ENCODE measurements at places on chromosomes 2 and 18.

GRCh38 chr2:147197754-147198483 is 646.9 kb upstream of the ACVR2A start:
- no peak for DNase-seq

- DNase-seq: no peak
These were observed 97.3 kb downstream of the FMNL2 start for GRCh38 chr2:152432206-152432653.

- DNase-seq: no peak
These were observed 343.7 kb upstream of the MEX3C start for GRCh38 chr18:51541230-51541629.

GRCh38 chr2:68766376-68766845 is 31.8 kb downstream of the ARHGAP25 start:
- no peak for DNase-seq

- no peak for DNase-seq
These were observed 250.4 kb upstream of the RBBP8 start for GRCh38 chr18:22682720-22683119.

DNA sequence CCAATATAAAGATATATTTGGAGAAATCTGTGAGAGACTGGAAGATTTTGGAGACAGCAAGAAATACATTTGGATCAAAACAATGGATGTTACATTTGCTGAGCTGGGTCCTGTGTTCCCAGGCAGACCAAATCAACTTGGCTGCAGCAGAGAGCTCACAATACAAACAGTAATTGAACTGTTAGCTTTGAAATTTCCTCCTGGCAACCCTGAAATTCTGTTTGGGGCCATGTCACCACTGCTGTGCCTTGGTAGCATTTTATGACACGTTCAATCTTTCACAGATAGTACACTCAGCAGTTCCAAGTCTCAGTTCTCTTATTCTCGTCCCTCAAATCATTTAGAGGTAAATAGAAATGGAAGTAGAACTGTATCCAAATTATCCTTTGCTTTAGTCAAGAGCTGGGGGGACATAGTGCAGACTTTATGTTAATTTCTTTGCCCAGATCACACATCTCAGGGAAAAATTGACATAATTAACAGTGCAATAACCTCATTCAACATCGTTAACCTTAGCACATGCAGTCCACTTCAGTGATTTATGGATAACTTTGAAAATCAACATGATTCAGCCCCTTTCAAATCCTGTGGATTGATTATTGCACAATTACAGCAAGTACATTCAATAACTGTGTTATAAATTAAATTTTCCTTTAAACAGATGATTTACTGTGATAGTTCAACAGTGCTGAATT is 277.4 kb upstream of the MC4R start:
- peak; percentile 70 for DNase-seq

DNA sequence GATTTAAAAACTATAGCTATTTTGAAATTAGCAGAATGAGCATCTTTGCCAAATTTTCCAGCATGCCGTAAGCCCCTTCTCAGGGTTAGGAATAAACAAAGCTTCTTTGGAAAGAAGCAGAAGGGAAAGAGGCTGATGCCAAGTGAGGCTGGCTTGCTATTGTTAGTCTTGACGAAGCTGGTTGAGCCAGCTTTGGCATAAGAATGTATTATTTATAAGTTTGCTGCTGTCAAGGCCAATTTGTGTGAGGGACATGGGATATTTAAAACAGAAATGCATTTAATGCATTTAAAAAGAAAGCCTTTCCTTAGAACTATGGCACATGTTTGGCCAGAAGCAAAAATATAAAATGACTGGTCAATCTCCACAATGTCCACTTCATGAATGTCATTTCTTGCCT is 52.5 kb upstream of the TTN start:
- DNase-seq: no peak

GRCh38 chr2:218020966-218021535 is 18.3 kb upstream of the TNS1 start:
- no peak for DNase-seq

- DNase-seq: no peak
These were observed 29.9 kb downstream of the C18orf54 start for GRCh38 chr18:54387631-54388030.

GRCh38 chr2:109195193-109196045 is 66.4 kb downstream of the SH3RF3 start:
- no peak for DNase-seq

GRCh38 chr2:100416397-100416934 is 1.0 kb downstream of the CHST10 start:
- DNase-seq: peak; percentile 14

DNA sequence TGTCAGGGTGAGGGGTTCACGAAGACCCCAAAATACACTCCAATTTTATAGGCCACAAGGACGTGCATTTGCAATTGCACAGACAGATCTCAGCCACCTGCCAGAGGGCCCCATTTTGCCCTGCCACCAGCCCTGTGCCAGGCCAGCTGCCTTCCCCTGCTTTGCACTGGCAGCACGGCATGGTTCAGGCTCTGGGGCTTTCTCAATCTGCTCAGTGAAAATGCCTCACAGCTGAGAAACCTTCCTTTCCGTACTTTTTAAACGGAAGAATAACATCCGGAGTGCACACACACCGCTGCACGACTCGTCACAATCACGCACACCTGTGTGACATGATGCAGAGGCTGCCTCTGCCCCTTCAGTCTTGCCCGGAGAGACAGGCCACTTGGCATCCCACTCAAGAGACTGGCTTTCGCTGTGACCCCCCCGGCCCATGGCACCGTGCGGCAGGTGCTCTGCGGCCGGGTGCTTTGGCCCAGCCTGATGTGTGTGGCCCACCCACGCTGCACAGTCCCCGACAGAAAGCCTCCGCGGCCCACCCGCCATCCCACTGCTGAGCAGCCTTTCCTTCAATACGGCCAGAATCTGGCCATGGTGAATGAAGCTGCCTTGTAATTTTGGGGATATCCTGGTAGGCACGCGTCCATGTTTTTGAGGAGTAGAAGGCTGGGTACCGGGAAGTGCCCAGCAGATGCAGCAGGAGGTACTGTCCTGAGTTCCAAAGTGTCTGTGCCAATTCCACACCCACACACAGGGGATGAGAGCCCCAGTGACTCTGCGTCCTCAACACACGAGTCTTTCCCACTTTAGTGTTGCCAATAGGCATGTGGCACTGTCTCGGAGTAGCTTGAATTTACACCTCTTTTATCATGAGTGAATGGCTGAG is 88.8 kb downstream of the USP40 start:
- no peak for DNase-seq

GRCh38 chr2:45316576-45317338 is 294.3 kb downstream of the SRBD1 start:
- no peak for DNase-seq

- DNase-seq: no peak
These were observed 104.0 kb downstream of the FSHR start for GRCh38 chr2:49050265-49050664.

GRCh38 chr2:177334940-177335543 is 57.5 kb upstream of the AGPS start:
- peak; percentile 73 for DNase-seq

DNA sequence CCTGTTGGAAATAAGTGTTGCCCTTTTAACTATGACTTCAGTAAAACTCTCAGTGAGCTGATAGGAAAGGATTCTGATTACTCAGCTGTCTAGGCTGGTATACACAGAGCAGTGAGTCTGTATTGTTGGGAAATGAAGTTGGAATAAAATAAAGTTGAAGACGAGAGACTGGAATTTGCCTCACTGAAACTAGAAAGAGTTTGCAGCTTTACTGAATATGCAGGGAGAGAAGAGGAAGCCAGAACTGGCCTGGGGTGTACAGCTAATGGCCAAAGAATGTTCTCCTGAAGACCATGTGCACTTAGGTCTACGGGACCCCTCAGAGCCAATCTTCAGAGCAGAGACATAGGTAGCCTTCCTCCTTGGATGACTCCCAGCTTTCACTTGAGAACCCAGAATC is 26.5 kb downstream of the EIF4E2 start:
- no peak for DNase-seq

GRCh38 chr2:191048073-191048472 is 34.1 kb upstream of the STAT1 start:
- no peak for DNase-seq

DNA sequence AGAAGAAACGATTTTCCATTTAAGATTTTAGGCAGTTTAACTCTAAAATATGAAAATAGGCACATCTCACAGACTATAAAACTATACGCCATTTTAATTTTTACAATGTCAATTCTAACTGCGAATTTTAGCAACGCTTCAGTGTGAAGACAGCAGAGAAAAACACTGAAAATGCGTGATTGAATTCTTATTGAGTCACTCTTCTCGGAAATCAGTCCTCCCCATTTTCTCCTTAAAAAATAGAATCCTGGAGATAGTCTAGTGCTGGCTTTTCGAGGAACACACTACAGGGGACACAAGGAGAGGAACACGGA is 373 bp upstream of the TAF4B start:
- no peak for DNase-seq

DNA sequence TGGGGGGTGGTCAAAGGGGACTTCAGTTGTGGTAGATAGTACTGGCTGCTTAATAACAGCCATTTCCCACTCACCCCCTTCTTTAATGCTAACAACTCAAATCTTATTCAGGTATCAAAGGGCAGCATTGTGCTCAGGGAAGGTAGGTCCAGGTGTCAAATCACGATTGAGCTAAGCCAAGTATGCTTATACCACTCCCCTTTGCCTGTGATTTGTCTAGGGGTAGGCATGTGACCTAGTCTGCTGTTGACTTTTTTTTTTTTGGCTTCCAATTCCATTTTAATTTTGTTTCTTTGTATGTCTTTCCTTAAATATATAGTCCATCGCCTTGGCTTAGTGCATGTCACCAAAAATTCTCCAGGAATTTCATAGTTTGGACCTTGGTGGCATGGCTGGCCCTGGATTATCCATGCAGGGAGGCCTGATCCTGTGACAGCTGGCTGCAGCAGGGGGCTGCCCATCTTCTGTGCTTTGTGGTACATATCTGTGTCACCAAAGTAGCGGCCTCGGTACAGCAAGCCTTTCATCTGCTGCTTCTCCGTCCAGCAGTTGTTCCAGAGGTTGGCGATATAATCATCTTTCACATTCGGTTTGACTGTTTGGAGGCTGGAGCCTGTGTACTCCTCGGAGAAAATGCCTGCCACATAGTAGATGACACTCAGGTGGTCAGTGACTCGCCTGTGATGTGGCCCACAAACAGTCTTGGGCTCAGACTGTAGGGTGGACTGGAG is 68.1 kb upstream of the SPRED2 start:
- no peak for DNase-seq

DNA sequence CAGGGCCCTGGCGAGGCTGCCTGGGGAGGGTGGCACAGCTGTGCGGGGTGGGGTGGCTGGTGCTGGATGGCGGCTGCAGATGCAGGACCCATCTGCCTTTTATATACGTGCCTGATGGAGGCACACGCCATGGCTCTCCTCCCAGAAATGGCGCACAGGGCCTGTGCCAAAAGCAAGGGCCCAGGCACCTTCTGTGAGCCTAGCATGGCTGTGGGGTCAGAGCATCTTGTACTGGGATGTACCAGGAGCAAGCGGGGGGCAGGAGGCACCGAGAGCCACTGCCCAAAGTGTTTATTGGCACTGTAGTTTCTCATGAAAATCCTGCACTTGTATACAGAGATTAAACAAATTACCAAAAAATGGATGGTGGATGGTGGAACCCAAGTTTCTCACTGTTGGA is 724.1 kb downstream of the GALR1 start:
- DNase-seq: no peak

DNA sequence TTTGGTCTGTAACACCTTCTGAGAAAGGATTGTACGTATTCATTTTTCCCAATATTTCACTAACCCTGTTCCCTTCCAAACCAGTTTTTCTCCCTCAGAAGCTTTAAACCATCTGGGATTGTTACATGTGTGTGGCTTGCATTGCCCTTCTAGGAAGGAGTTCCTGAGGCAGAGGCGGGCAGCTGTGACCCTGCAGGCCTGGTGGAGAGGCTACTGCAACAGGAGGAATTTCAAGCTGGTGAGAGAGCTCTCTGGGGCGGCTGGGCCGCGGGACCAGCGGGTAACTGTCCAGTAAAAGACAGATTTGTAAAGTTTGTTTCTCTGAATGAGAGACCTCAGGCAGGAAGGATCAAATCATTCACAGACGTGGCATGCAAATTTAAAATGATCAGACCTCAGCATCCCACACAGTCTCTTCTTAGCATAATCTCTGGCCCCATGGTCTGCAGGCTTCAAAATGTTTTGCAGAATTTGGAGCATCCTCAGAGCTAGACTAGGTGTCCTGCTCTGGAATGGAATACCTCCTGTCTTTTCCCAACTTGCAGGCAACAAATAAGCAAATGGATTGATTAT is 40.2 kb upstream of the GPR17 start:
- no peak for DNase-seq

DNA sequence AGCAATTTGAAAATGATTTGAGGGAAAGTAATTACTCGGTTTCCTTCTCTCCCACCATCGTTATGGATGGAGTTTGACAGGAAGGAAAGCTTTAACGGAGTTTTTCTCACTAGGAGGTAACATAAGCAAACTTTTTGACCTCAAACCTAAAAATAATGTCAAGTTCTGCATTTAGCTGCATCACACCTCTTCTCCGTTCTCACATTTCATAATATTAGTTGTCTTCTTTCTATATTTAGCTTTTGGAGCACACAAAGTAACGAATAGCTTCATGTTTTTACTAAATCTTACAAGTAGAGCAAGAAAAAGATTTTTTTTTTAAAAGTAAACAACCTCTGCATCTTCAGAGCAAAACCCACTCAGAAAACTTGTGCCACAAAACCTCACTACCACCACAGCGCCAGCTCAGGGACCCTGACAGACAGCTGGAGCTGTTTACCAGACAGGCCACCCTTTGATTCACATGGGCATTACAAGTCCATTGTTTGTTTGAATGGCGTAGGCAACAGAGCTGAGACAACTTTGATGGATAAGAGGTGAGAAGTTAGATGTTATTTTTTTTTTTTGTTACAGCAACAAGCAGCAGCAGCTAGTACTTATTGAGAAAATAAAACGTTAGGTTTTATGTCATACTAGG is 21.9 kb upstream of the ICOS start:
- DNase-seq: no peak

GRCh38 chr2:41992056-41992642 is 55.7 kb upstream of the PKDCC start:
- no peak for DNase-seq

DNA sequence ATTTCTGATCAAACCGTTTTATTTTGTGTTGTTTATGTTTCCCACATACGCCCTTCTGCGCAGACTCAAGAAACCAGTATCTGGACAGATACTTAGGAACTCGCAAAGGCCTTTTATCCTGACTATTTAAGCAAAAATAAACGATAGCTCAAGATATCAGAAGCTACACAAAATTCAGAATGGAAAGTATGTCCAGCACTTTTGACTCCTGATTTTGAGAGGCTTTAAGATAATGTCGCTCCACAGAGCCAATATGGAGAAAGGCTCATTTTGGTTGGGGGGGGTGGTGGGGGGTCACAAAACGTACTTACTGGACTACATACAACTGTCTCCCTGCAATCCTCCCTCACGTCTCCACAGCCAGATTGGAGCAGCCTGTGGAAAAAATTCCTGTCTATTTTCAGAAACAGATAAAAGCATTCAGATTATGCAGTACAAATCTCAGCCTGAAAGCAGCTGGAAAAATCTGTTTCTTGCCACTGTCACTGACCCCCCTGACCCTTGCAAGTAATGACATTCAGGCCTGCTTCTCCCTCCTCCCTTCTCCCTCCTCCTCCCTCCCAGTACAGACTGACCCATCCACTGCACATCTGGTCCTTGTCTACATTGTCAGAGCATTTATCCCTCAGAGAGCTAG is 34.9 kb upstream of the LCLAT1 start:
- no peak for DNase-seq

Measured in NCI-H345 (cell line).